ENCODE measurements at places on chromosomes 16 and 17. TPM values are rescaled to one million over a fixed set of nuclear protein-coding genes. Genes with fewer than 3 reads are reported as not detected.

PTX4 gene
- polyA plus RNA-seq = not detected

MYL4 gene
- not detected for polyA plus RNA-seq

GP1BA gene
- polyA plus RNA-seq = 1.00 TPM

GRCh38 chr17:81132197-81132540 is 33.1 kb upstream of the PVALEF start:
- DNase-seq = no peak
- no peaks in the 10 kb centered on the region for H3K27me3 ChIP-seq
- H3K4me1 ChIP-seq = no peaks in the 10 kb centered on the region
- no peak overlapping the region for H3K4me3 ChIP-seq
- no peak overlapping the region for H3K27ac ChIP-seq
- no peaks in the 10 kb centered on the region for H3K36me3 ChIP-seq

DNA sequence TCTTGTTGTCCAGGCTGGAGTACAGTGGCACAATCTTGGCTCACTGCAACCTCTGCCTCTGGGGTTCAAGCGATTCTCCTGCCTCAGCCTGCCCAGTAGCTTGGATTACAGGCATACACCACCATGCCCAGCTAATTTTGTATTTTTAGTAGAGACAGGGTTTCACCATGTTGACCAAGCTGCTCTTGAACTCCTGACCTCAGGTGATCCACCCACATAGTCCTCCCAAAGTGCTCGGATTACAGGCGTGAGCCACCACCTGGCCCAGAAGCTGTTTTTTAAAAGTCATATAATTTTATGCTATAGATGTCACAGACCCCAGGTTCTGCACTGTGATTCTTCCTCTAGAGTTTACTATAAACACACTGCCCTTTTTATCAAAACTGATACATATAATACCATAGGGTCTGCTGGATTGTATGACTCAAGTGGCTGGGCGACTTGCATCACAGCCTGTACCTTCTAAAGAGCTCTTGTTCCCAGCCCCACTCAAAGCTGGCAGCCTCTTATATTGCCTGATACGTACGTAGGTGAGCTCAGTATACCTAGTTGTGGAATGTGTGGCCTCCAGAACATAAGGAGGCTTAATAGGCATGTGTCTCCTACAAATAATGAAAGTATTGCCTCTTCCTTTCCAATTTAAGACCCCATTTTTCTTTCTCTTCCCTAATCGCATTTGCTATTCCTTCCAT is 295.8 kb downstream of the ZFHX3 start:
- no peaks in the 10 kb centered on the region for H3K27me3 ChIP-seq
- no peak overlapping the region for H3K27ac ChIP-seq
- no peaks in the 10 kb centered on the region for H3K4me1 ChIP-seq
- no peak overlapping the region for H3K4me3 ChIP-seq
- peaks cover 7% of the 10 kb centered on the region for H3K36me3 ChIP-seq
- no peak for DNase-seq

DNA sequence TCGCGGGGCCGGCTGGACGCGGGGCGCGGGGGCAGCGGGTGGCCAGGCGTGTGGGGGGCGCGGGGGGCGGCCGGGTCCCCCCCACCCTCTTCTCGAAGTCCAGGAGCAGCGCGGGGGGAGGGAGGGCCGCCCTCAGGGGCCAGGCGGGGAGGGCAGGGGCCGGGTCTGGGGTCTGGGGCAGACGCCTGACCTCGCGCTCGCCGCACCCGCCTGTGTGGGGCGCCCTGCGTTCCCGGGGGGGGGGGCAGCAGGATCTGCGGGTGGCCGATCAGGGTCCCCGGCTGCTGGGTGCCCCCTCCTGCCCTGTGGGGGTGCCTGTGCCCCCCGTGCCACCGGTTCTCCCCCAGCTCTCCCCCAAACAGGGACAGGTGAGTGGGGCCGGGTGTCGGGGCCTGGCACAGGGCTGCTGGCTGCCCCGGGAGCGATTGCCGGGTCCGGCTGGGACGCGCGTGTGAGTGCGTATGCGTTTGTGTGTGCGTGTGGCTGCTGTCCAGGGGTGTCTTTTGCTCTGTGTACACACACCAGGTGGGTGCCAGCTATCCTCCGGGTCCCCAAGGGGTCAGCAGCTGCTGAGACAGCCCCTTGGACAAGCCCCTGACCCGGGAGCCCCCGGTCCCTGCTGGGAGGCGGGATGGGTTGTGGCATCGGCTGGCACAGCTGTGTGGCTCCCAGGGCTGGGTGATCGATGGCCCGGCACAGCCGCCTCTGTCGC is 663 bp downstream of the PRR35 start:
- H3K27ac ChIP-seq = no peak overlapping the region
- H3K4me1 ChIP-seq = peaks cover 5% of the 10 kb centered on the region
- H3K4me3 ChIP-seq = no peak overlapping the region

GRCh38 chr16:11179574-11179973 is 76.4 kb downstream of the SOCS1 start:
- peaks cover 15% of the 10 kb centered on the region for H3K4me1 ChIP-seq
- H3K36me3 ChIP-seq = peaks cover 26% of the 10 kb centered on the region
- no peak overlapping the region for H3K27ac ChIP-seq
- H3K27me3 ChIP-seq = no peaks in the 10 kb centered on the region

DNA sequence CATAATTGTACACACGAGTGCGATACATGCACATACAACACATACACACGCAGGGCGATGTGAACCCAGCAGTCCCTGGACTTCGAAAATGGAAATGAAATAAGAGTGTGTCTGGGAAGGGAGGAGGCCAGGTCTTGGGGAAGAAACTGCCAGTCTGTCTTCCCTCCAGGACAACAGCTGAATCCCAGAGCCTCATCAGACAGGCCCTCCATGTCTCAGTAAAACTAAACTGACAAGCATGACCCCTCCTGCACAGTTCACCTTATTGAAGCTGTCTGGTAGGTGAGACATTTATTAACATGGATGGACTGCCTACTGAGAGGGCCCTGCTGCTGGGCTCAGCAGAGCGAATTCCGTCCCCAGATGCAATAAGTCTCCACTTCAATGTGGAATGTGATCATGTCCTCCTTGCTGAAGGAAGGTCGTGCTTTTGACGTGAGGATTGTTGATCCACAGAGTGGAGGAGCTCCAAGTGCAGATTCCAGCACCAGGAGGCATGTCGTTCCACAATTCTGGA is 117.4 kb downstream of the SOX9 start:
- H3K27me3 ChIP-seq = no peaks in the 10 kb centered on the region
- DNase-seq = no peak
- H3K4me3 ChIP-seq = no peak overlapping the region
- H3K27ac ChIP-seq = no peak overlapping the region

All from naive B cell (primary cell).